ENCODE measurements at places on chromosomes 4 and X. TPM values are rescaled to one million over a fixed set of nuclear protein-coding genes. Genes with fewer than 3 reads are reported as not detected.
A peak's percentile ranks its signal among the peaks of the same experiment; 100 is the strongest.

DNA sequence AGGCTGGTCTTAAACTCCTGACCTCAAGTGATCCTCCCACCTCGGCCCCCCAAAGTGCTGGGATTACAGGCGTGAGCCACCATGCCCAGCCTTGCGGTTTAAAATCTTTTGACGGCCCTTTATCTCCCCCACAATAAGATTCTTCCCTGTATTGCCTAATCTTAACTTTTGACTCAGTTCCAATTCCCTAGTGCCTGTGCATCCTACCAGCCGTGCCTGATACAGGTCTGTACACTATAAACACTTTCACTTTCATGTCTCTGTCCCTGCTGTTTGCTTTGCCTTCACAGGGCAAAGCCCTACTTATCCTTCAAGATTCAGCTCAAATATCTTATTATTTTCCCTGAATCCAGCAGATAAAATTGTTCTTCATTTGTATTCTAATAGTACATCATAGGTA, 74.6 kb downstream of the WDR44 start:
- no peak for DNase-seq

- no peak for DNase-seq
Observed at GRCh38 chrX:6778544-6779503, 243.9 kb upstream of the VCX3A start.

BLOC1S4 gene
- total RNA-seq, result 7.5 TPM

DNA sequence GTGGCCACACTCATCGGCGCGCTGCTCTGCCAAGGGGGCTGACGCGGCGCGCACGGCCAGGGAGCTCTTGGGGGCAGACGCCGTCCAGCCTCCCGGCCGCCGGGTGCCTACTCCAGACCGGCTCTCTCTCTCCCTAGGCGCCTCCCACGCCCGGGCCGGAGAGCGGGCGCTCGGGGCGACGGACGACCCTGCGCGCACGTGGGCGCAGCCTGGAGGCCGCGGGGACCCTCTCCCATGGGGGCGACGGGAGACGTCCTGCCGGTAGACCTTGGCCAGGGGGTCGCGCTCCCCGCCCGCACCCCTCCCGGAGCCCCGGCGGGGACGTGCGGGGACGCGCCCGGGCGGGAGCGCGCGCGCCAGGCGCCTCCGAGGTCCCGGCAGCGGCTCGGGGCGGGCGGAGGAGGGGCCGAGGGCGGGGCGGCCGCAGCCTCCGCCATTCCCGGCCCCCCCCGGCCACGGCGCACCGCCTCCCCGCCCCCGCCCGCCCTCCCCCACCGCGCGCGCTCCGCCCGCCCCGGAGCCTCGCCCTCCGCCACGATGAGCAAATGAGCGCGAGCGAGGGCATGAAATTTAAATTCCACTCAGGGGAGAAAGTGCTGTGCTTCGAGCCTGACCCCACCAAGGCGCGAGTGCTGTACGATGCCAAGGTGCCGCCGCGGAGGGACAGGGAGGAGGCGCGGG, at the start of gene MSL3:
TSS of gene MSL3 (plus strand) at position 519 of the 681 bp plus-strand sequence. CDS start at position 546, 27 bp downstream.
- DNase-seq, result peak; percentile 77

OCIAD2 gene
- 8.9 TPM for total RNA-seq

DNA sequence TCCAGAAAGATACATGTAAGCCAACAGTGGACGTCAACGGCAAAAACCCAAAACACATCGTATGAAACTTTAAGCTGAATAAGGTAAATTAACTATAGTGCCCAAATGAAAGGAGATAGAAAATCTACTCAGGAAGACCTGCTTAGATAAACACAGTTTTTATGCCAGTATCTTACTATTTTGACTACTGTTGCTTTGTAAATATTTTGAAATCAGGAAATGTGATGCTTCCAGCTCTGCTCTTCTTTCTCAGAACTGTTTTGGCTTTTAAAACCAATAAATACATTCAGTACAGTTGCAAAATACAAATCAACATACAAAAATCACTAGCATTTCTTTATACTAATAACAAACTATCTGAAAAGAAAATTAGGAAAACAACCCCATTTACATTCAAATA, 83.8 kb downstream of the SMARCA5 start:
- no peak for DNase-seq

DNA sequence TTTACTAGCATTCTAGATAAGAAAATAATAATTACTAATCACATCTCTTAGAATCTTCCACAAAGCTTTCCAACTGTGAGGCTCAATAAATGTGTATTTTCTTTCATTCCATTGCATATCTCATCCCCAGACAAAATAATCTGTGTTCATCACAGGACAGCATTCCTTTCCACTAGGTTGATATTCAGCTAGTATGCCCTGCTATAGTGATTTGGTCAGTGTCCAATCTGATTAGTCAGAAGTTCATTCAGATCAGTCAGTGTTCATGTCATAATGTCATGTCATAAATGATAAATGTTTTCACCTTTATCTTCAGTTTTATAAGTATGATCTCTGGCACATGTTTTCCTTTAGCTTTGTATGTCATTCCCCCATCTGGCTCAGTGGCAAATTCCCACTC, 611.4 kb downstream of the KCTD8 start:
- DNase-seq, result no peak

DNA sequence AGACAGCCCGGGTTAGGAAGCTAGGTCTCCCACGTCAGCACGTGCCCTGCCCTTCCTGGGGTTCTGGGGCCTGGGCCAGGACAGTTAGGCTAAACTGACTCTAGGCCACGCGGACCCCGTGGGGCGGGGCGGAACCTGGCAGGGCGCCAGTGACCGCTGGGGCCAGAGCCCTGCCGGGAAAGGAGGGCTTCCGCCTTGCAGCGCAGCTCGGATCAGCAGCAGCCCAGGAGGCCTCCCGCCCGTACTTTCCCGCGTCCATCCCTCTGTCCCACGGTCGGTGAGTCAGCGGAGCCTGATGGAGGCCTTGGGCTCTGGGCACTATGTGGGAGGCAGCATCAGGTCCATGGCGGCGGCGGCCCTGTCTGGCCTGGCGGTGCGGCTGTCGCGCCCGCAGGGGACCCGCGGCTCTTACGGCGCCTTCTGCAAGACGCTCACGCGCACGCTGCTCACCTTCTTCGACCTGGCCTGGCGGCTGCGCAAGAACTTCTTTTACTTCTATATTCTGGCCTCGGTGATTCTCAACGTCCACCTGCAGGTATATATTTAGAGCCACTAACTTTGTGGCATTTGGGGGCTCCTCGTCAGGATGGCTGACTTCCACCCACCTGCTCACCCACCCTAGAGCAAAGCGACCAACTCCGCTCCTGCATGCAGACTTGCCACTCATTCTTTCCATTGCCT, at the start of gene SMIM10:
TSS of gene SMIM10 (plus strand) at position 191 of the 681 bp plus-strand sequence. CDS start at position 296, 105 bp downstream.
- peak; percentile 86 for DNase-seq

CAMK2D gene
- 217 TPM for total RNA-seq

LAGE3 gene
- total RNA-seq, result 13.9 TPM

DNA sequence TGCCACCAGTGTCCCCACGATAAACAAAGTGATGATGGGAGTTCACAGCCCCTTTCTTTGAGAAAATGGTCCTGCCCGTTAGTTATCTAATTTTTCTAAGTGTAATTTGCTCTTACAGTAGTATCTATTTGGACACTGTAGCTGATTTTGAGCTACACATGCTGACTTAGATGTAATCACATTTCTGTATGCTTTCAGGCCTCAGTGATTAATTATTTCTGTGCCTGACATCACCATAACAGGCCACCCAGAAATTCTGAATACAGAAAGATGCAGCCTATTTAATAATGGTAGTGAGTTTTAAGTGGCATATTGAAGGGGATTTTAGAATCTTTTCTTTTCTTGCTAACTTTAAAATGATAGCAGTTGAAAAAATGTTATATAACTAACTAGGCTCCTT, 147.6 kb upstream of the ANXA10 start:
- no peak for DNase-seq

DNA sequence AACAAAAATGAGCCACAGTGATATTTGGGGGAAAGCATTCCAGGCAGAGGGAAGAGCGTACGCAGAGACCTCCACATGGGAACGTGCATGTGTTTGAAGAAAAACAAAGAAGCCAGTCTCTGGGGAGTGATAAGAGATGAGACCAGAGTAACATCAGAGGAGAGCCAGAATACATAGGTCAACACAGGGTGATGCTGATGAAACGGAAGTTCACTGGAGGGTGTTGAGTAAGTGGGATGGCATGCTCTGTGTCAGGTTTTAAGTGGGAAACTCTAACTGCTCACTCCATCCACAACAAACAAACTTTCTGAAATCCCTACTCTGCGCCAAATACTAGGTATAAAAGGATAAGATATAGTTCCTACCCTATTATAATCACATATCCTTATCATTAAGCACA, 110.0 kb downstream of the ARHGAP6 start:
- no peak for DNase-seq

- DNase-seq, result no peak
Observed at GRCh38 chrX:10073671-10074070, 83.1 kb upstream of the CLCN4 start.

DNA sequence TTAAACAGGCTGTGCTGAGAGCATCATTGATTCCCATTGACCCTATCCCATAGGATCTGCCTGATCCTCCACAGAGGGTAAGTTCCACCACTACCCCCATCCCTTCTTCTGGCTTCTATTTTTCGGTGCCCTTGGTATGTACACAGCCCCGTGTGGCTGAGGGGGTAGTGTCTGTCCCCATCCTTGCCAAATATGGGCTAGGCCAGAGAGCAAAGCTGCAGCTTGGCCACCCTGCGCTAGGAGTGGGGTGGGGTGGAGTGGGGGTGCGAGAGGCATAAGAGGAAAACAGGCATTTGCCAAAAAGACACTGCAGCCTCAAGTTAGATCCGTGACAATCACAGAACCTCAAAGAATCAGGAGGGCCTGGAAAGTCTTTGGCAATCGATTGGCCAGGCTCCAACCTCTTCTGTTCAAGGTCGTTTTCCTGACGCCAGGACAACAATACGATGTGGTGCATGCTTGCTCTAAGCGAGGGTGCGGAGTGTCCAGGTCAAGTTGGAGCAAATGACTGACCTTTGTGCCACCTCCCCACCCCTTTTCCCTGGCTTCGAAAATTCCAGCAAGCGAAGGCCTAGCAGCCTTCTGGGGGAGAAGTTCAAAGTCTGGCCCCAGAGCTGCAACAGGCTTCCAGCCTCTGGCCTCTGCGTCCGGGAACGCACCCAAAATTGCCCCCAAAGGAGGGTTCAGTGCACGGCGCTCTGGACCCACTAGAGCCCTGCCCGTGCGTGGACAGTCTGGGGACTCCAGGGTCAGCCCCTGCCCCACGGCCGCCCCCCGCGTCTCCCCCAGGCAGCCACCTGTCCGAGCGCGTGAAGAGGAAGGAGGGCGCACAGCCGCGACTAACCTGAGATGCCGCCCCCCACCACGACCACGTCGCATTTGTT, 598 bp downstream of the MAOB start:
- no peak for DNase-seq

- DNase-seq, result no peak
Observed at GRCh38 chrX:6184900-6185515, 43.7 kb downstream of the NLGN4X start.

NRK gene
- total RNA-seq, result 4.9 TPM

GRCh38 chr4:55543858-55544257, 2.9 kb downstream of the CLOCK start:
- no peak for DNase-seq

DNA sequence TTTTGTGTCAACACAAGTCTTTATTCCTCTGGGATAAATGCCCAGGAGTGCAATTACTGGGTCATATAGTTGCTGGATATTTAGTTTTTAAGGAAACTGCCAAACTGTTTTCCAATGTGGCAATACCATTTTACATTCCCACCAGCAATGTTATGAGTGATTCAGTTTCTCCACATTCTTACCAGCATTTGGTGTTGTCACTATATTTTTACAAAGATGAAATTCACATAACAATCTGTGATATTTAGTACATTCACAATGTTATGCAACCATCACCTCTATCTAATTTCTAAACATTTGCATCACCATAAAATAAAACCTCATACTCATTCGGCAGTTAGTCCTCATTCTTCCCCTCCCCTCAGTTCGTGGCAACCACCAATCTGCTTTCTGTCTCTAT, 75.0 kb downstream of the MAMLD1 start:
- DNase-seq, result no peak

- DNase-seq, result no peak
Observed at GRCh38 chr4:7857238-7857701, 82.4 kb downstream of the AFAP1 start.

NEIL3 gene
- 0.16 TPM for total RNA-seq

GRCh38 chrX:47746446-47746845, 87.5 kb upstream of the UXT start:
- no peak for DNase-seq

IGSF1 gene
- 16.3 TPM for total RNA-seq

DNA sequence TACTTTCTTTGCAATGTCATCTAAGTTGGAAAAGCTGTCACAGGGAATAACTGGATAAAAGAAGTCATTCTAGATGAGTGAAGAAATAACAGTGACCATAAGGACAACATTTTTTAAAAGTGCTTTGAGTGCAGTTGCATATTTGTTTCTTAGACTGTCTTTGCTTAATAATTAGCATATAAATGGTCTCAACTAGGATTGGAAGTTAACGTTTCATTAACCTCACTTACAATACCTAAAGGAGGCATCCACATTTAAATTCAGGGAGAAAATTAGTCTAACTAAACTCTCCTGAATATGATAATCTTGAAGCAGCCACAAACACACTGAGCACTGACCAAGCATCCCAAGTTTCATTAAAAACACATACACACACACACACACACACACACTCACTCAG, 780.7 kb downstream of the PCDH18 start:
- no peak for DNase-seq

GRCh38 chr4:182729516-182729915, 187.7 kb downstream of the DCTD start:
- no peak for DNase-seq

REPS2 gene
- 1.8 TPM for total RNA-seq

DNA sequence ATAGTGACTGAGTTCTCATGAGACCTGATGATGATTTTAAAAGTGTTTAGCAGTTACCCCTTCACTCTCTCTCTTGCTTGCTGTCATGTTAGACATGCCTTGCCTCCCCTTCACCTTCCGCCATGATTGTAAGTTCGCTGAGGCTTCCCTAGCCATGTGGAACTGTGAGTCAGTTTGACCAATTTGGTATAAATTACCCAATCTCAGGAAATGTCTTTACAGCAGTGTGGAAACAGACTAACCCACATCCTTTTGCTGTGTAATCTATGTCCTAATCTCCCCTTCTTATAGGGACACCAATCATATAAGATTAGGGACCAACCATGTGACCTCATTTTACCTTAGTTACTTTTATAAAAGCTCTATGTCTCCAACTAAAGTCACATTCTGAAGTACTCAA, 677.8 kb downstream of the ADGRL3 start:
- no peak for DNase-seq

DNA sequence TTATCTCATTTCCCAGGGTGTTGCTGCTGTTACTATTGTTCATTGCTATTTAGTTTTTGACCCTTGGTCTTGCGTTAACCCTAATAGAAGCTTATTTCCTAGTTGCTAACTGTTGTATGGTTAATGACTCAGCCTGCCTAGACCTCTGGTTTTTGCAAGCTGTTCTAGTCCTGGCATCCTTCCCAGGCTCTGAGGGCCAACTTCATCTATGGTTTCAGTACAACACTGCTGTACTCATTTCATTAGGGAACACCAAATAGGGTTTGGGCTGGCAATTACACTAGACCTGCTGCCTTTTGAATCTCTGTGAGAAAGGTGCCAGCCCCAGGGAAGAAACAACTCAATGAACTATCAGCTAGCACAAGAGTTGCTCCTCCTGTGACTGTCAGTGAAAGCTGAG, 59.6 kb downstream of the DCX start:
- no peak for DNase-seq

SYP gene
- 1.2 TPM for total RNA-seq

GRCh38 chr4:81628489-81628888, 156.8 kb upstream of the RASGEF1B start:
- no peak for DNase-seq
